ENCODE measurements at places on chromosomes 4 and X.

DNA sequence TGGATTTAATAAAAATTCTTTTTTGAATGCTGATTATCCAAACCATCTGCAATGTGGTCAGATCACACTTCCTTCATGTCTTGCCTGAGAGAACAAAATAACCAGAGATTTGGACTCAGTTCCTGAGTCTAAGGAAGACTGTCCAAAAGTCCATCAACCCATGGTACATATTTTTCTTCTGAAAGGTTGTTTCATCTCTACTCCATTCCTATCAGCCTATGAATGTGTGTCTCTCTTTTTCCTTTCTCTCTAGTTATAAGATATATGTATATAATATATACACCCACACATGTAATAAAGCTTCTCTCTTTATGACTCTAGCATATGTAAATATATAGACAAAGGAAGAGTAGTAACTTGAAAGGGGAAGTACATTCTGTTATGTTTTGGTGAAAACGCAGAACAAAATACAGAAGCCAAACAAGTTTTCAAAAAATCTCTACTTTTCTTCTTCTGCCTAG, 226.9 kb downstream of the ARHGAP24 start:
- DNase-seq = no peak

GRCh38 chr4:85741381-85741780, 266.4 kb downstream of the ARHGAP24 start:
- no peak for DNase-seq

DNA sequence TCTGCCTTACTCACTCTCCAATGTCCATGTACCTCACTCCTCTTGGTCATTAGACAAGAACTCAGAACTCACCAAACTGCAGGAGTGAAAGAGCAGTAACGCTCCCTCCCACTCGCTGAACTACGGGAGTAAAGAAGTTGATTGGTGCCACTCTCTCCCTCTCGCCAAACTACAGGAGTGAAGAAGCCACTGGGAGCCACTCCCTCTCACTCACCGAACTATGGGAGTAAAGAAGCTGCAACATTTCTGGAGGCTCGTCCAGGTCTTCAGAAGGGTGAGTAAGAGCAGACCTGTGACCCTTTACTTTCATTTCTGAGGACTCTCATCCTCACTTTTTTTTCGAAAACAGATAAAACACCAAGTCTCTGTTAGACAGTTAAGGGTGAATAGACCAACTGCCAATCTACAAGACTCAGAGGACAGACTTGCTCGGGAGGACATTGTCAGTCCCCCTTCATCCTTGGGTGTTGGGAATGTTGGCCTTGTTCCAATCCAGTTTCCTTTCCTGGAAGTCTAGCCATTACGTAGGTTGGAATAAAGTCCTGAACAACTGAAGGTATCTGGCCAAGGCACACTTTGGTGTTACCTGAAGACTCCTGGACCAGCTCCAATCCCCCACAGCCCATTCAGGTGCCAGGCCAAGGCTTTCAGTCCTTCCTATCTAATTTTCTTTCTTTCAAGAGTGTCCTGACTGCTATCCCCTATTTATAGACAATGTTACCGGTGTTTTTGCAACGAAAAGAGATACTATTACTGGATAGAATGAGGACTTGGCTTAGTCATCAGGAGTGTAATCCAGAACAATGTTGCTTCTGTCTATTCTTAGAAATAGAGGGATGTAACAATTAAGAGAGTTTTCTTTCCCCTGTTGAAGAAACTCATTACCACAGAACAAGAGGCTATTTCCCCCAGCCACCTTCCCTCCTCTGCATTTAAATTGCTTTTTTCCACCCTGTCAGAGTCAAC, 11.0 kb upstream of the COL25A1 start:
- DNase-seq = no peak

- no peak for DNase-seq
Observed at GRCh38 chrX:13607331-13607995, 38.1 kb downstream of the EGFL6 start.

- peak; percentile 14 for DNase-seq
Observed at GRCh38 chr4:174314770-174315169, 31.1 kb downstream of the CEP44 start.

- DNase-seq = no peak
Observed at GRCh38 chr4:139857021-139857420, 191.4 kb downstream of the MGST2 start.

DNA sequence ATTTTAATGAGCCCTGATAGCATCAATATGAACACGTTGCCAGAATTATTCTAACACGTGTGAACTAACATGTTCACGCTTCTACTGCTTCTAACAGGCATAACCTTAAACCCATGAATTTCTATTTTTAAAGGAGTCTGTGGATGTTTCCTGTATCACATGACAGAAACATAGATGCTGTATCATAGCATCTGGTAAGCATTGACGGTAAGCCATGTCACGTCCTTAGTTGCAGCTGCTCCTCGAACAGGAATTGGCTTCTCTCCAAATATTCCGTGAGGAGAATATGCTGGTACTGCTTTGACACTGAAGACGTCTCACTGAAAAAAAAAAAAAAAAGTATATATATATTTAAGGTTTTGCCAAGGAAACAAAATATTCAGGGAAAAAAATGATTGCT, 105.1 kb upstream of the MXRA5 start:
- no peak for DNase-seq

GRCh38 chr4:153093802-153094201, 110.4 kb upstream of the TRIM2 start:
- no peak for DNase-seq

GRCh38 chr4:139802931-139803330, 137.3 kb downstream of the MGST2 start:
- no peak for DNase-seq

DNA sequence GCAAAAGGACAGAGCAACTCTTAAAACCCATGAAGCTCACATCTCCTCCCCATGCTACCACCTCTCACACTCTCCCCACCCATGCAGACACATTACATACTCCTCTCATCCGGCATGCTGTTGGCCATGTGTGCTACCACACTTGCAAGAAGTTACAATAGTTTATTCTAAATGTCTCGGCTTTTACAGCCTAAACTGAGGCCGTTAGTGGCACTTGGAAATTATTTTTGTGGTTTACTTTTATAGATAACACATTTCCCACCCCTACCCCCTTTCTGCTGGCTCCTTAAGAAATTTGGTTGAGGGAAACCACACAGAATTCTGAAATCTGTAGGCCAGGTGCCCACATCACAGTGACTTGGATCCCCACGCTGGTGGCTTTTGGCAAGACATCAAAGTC, 141.1 kb upstream of the HHIP start:
- DNase-seq = peak; percentile 66

DNA sequence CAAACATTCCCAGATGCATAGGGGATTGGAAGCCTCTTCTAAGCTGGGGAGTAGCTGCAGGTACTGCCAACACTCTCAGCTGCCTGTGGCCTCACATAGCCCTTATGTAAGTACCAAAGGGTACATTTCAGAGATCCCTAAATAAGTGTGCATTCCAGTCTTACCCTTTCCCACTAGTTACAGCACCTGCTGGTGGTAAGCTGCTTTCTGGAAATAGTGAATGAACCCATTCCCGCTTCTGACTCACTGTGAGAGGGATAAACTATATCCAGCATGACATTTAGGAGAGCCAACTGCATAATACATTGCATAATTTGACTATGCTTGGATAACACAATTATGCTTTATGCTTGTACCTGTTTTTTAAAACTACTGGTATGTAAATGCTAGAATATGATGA, 149.0 kb downstream of the FAM13A start:
- DNase-seq = no peak

GRCh38 chrX:148372925-148373324, 127.5 kb upstream of the AFF2 start:
- no peak for DNase-seq

GRCh38 chrX:74344280-74344622, 40.3 kb downstream of the ZCCHC13 start:
- no peak for DNase-seq

- no peak for DNase-seq
Observed at GRCh38 chr4:37754410-37755185, 68.4 kb upstream of the RELL1 start.

DNA sequence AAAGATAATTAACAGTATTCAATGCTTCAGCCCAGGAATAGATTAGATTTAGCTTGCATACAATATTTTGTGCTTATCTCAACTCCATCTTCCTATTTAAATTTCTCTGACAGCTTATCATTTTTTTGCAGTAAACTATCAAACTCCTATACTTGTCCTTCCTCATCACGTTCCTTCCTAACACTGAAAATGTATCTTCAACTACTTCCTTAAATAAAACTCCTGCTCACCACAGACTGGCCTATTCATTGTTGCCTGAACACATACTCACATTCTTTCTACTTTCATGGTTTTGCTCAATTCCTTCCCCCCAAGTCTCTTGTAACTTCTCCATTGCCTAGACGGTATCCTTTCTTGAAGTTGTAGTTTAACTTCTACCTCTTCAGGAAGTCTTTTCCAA, 28.5 kb upstream of the PTPN13 start:
- no peak for DNase-seq

GRCh38 chrX:150958177-150958576, 25.0 kb upstream of the HMGB3 start:
- no peak for DNase-seq

GRCh38 chr4:168877511-168878491, 132.3 kb downstream of the CBR4 start:
- DNase-seq = no peak

DNA sequence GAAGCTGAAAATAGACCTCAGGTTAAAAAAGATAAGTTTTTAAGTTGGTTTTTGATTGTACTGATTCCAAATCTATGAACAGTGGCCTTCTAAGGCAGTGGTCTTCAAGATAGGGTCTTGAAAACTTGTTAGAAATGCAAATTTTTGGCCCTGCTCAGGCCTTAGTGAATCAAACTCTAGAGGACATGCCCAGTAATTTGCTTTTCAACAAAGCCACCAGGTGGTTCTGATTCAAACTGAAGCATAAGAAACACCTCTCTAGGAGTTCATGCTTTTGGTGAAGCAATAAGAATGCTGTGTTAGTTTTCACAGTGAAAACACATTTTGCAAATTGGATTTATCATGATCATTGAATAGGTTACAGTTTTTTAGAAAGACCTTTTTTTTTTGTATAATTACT, 1849.4 kb upstream of the AGA start:
- DNase-seq = no peak

DNA sequence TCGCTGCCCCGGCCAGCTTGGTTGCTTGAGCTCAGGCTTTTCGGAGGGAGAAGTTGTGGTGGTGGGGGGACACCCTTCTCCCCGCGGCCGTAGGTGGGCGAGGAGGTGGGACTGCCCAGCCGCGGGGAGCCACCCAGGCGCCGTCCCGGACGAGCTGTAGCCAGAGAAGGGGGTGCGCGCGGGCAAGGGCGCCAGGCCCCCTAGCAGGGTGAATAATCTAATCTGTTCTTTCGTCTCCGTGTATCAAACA, 3.1 kb downstream of the MID1IP1 start:
- DNase-seq = no peak

GRCh38 chrX:47523297-47523696, 37.7 kb upstream of the ARAF start:
- peak; percentile 72 for DNase-seq

- no peak for DNase-seq
Observed at GRCh38 chrX:132908891-132909290, 49.5 kb downstream of the HS6ST2 start.

- no peak for DNase-seq
Observed at GRCh38 chr4:94700298-94700697, 57.5 kb upstream of the BMPR1B start.

DNA sequence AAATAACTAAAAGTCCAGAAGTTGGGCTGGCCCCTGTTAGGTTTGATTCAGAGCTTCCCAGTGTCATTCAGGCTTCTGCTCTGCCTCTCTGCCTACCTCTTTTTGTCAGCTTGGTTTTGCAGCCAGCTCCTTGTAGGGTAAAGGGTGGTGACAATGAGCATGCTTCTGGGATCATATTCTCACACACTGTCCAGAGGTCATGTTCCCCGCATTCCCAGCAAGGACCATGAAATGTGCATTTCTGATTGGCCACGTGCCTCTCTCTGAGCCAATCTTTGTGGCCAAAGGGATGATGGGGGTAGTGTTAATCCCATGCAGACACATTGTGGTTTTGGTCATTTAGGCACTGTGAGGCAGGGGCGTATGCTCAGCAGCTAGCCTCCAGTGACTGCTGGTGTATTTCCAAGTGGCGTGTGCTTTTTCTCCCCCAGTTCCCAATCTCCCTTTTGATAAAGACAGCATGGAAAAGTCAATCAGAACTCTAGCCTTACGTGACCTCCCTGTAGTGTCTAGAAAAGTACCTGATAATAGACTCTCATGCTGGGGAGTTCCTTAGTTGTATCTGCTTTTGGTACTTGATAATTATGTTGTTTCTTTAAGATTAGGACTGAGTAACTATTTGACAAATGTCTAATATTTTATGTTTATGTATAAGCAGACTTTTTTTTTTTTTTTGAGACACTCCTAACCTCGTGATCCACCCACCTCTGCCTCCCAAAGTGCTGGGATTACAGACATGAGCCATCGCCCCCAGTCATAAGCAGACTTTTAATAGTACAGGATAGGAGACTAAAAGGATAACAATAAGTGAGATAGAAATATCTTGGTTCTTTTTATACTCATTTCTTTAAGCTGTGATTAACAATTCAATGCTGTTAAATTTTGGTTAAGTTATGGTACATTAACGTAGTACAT, 57.8 kb downstream of the KIAA0232 start:
- peak; percentile 29 for DNase-seq

All from SW480 (cell line).